ENCODE measurements at places on chromosomes 11 and 22.

DNA sequence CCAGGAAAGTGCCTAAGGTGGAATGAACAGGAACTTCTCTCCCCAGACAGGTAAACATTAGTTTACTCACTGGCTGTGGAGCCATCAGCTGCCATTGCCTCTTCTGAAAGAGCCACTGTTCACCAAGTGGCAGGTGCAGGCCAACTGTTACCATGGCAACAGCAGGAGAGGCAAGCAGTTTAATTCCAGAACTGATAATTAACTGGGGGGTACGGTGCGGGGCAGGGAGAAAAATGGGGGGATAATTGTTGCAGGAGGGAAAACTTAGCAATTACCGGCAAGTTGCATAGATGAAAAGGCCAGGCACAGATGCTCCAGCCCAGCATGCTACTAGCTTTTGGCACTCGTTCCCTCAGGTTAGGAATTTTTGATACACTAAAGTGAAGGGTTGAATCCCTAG lies 85.1 kb downstream of the TRIM44 start:
- no peak for DNase-seq

DNA sequence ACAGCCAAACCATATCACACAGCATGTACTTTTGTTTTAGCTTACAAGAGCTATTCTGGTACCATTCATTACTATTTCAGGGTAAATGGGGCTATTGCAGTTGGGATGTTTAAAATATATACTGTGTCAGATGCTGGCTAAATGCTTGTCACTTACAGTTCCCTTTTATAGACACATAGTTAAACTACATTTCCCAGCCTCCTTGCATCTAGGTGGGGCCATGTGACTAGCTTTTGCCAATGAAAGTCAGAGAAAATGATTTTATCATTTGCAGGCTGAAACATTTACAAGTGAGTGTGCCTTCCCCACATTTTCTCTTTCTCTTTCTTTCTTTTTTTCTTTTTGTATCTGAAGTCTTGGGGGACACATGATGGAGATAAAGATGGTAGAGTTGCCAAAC lies 7.8 kb upstream of the IFTAP start:
- no peak for DNase-seq

GRCh38 chr11:35878741-35879140 lies 65.1 kb upstream of the LDLRAD3 start:
- no peak for DNase-seq

GRCh38 chr11:65213322-65214211 lies 31.8 kb downstream of the CAPN1 start:
- no peak for DNase-seq

GRCh38 chr11:36095716-36096115 lies 151.9 kb downstream of the LDLRAD3 start:
- no peak for DNase-seq

GRCh38 chr11:68825571-68825970 lies 16.1 kb downstream of the CPT1A start:
- DNase-seq = peak; percentile 4

GRCh38 chr11:69293819-69294505 lies at the start of gene MYEOV:
Gene MYEOV, plus strand, starts transcription at chr11:69294155. Its CDS starts 1,200 bp downstream, at chr11:69295355.
- DNase-seq = no peak

- no peak for DNase-seq
Observed at GRCh38 chr11:63918507-63919191, 1.7 kb upstream of the RCOR2 start.

- no peak for DNase-seq
Observed at GRCh38 chr11:93700830-93701229, 39.3 kb downstream of the CEP295 start.

DNA sequence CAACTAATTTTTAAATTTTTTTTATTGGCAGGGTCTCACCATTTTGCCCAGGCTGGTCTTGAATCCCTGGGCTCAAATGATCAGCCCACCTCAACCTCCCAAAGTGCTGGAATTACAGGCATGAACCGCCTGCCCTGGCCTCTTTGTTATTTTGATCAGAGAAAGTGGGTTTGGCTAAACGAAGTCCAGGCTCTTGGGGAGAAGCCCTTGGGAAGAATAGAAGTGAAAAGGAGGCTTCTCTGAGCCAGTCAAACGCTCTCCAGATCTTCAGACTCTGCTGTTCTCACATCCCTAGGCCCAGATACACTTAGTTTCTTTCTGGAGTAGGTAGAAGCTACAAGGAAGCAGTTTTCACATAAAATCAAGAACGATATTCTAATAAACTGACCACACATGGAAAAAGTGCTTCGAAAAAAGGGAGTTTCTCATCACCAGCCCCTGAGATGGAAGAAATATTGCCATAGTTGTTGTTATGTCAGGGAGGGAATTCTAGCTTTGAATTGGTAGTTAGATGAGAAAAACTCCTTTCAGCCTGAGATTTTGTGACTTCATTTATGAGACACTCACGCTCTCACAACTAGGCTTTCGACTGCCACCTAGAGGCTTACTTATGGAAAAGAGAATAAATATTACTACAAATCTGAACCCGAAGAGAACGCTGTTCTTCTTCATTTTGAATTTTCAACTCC lies 41.7 kb upstream of the AQP11 start:
- DNase-seq = peak; percentile 33

- DNase-seq = no peak
Observed at GRCh38 chr22:21951931-21952465, 650 bp downstream of the PPM1F start.

DNA sequence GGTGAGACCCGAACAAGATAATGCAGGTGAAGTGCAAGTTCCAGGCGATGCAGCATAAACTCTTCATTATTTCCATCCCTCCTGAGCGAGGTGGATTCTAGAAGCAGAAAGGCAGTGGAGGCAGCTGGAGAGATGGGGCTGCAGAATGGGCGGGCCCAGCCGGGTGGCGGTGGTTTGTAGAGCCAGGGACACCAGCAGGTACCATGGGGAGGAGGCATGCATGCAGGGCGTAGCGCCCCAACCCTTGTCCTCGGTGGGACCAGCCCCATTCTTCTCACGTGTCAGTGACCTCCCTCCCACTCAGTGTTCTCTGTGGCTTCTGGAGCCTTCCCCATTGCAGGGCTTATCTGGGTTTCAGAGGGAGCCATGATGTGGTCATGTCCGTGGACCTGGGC lies 38.0 kb downstream of the MPPED1 start:
- DNase-seq = no peak

- no peak for DNase-seq
Observed at GRCh38 chr11:1826552-1827094, 8.2 kb upstream of the SYT8 start.
